SK-N-MC (cell line): ENCODE measurements at places on chromosomes 12 and 14.

- no peak for DNase-seq
Observed at GRCh38 chr14:61662437-61663311, 32.6 kb upstream of the HIF1A start.

DNA sequence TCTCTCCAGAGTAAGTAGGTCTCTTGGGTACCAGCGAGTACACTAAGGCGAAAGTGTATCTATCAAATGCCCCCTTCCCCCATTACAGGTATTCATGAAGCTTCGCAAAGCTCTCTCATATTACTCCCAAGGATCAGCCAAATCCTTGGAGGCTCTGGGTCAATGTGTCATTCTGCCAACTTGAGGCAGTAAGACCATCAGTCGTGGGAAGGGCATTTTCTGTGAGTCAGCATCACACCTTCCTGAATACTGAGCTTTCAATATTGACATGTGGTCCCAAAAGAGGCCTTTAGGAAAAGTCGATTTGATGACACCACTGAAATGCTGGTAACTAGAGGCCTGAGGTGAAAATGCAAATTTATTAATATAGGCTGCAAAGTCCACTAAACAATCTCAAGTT is 323.9 kb downstream of the LRIG3 start:
- DNase-seq: no peak

DNA sequence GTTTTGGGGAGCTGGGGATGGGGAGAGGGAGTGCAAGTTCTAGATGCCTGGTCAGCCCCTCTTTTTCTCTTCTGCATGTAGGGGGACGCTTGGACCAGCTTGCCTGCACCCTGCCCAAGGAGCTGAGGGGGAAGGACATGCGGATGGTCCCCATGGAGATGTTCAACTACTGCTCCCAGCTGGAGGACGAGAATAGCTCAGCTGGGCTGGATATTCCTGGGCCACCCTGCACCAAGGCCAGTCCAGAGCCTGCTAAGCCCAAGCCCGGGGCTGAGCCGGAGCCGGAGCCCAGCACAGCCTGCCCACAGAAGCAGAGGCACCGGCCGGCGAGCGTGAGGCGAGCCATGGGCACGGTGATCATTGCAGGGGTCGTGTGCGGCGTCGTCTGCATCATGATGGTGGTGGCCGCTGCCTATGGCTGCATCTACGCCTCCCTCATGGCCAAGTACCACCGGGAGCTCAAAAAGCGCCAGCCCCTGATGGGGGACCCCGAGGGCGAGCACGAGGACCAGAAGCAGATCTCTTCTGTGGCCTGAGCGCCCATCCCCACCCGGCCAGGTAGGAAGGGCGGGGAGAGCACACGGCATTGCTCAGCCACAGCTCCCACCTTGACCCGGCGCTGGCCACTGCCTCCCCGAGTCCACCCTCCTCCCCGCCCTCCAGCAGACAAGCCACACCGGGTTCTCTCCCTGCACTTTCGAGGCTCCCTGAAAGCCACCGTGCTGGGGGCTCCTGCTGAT is 14.0 kb downstream of the LRTM2 start:
- DNase-seq: no peak

DNA sequence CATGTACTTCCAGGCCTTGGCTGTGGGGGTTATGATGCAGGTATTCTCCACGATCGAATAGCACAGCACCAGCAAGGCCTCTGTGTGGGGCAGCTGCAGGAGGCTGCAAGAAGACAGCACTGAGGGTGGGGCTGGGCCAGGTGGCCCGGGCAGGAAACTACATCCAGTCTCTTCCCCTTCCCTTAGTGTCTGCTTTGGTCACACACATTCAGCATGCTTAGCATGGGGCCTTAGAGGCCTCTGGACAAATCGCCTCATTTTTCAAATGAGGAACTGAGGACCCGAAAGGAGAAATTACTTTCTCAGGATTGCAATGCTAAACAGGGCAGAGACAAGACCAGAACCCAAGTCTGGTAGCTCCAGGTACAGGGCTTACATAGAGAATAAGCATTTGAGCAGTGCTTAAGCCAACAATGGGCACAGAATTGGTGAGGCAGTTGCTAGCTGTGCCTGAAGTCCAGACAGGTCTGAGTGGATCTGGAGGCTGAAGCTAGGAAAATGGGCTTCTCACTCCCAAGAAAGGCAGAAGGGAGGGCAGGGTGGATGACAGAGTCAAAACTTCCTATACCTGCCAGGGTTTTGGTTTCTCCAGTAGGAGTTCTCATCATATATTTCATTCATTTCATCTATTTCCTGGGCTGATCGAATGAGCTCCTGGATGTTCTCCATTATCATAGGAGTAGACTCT is 3.5 kb downstream of the ACRBP start:
- no peak for DNase-seq

DNA sequence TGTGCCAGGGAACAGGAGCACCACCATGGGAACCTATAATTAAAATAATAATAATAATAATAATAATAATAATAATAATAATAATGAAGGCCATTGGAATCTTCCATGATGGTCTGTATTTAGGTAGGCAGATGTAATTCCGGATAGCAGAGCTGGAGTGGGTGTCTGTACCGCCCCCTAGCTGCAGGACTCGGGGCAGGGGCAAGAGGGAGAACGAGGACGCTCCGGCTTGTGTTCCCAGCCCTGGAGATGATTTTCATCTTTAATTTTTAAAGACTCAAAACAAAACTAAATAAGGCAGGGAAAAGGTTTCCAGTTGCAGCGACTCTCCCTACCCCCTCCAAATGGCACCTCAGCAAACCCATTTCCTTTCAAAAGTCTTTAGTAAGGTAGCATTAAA is 501.1 kb downstream of the VRK1 start:
- no peak for DNase-seq

- DNase-seq: no peak
Observed at GRCh38 chr12:117444781-117445180, 83.4 kb upstream of the NOS1 start.

DNA sequence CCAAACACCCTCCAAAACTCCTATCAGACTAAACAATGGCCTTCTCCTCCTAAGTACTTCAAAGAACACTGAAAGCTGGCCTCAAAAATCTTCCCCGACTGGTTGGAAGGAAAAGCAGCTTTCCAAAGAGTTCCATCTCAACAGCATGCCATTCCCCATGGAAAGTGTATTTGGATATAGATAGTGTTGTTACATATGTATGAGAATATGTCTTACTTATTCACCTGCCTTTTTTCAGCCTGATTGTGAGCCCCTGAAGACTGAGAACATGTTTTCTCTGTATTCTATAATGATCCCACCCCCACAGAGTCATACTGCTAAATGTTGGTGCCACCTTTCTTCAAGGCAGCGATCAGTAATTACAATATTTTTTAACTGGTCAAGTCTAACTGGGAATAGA is 185.4 kb upstream of the G2E3 start:
- no peak for DNase-seq

DNA sequence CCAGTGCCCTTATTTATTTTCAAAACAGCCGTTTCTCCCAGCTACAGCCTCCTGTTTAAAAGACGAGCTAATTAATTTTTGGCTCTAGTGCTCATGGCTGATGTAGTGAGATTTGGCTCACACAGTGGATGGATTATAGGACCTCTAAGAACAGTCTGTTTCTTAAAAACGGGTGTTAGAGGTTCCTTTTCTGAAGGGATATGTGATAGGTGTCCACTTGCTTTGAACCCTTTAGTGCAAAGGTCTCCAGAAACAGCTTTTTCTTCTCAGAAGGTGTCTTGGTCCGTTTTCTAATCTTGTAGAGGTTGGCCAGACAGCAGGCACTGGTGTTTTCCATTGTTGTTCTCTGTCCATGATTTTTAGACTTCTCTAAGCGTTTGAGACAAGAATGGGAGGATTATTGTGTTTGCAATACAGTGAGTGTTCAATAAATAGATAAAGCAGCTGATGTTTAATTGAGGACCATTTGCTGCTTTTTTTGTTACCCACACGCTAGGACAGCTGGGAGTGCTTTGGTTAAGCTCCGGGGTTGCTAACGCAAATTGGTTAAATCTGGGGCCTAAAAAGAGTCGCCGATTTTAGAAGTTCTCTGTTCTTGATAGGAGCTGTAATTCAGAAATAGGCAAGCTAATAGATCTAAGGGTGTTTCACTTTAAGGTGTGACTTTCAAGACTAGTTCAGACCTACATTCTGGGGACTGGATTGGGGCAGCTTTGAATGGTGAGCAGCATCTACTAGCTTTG is 1.0 kb downstream of the BORCS5 start:
- no peak for DNase-seq

GRCh38 chr14:60166142-60166541 is 944 bp upstream of the DHRS7 start:
- no peak for DNase-seq

DNA sequence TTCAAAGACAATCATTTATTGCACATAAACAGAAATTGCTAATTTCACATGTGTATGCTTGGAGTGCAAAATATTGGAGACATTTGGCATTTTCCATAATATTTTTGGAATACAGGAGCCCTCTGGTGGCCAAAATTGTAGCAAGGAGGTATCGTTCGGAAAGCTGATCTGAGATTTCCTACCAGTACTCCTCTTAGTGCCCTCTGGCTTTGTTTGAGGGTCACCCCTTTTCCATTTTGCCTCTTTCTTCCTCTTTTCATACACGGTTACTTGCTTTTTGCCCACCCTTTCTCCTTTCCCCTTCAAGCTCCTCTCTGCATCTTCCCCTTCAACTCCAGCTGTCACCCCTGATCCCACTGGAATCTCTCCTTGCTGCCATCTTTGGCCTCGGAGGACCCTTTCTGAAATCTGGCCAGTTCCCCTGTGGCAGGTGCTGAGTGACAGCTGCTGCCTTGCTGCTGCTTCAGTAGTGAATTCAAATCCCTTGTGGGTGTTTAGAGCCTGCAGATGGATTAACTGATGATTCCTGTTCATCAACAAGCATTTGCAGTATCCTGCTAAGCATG is 164.6 kb upstream of the PARP11 start:
- DNase-seq: no peak

DNA sequence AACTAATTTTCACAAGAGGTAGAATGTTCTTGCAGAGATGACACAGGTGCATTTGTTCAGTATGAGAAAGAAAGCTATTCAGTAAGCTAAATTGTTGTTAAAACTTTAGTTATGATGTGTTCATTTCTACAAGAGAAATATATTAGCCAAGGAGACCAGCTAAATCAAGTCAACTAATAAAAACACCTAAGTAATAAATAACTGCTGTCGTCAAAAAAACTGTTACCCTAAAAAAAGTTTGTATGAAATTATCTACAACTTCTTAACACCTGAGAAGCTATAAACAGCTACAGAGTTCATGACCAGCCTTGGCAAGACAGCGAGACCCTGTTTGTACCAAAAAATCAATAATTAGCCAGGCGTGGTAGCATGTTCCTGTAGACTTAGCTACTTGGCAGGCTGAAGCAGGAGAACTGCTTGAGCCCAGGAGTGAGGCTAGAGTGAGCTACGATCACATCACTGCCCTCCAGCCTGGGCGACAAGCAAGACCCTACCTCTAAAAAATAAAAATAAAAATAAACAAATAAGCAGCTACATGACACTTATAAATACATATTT is 67.6 kb upstream of the AP4S1 start:
- DNase-seq: no peak

GRCh38 chr14:103518422-103519042 is 4.1 kb downstream of the CKB start:
- DNase-seq: no peak

GRCh38 chr12:114918535-114919233 is 234.7 kb upstream of the TBX3 start:
- no peak for DNase-seq
